ENCODE measurements at places on chromosomes 1 and 21.
A peak's percentile ranks its signal among the peaks of the same experiment; 100 is the strongest.

DNA sequence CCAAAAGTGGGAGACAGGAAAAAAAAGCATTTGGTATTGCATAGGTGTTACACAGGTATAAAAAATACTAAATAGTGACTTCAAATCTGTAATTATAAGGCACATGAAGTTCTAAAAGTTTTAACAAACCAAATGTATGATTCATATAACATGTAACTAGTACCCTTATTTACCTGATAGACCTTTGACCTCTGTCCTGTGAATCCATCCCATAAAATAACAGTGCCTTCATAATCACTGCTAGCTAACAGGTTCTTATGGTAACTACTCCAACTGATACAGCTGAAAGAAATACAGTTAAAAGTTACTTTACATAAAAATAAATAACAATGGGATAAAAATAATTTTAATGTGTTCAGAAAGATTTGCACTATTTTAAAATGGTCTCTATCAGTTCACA is 163.5 kb downstream of the COP1 start:
- no peak for ATAC-seq

GRCh38 chr1:54581621-54582035 is 33.6 kb downstream of the ACOT11 start:
- ATAC-seq, result peak; percentile 97

GRCh38 chr21:38506661-38507281 is 8.5 kb upstream of the ERG start:
- no peak for ATAC-seq

DNA sequence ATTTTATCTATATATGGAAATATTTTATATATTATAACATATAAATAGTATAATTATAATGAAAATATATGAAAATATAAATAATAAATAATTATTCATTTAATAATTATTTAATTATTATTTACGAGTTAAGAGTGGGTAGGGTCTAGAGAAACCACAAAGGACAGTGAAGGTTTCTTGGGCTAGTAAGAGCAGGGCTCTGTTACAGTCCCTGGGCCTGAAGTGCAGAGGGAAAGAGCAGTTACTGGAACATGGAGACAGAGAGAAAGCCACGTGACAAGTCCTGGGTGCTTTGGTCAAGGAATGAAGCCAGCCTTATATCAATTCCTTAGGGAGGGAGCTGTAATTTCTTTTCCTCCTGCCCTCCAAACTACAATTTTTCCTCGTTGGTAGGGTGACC is 117.2 kb upstream of the OLIG2 start:
- ATAC-seq, result no peak

- ATAC-seq, result no peak
Observed at GRCh38 chr21:17352996-17353655, 159.7 kb upstream of the CXADR start.

DNA sequence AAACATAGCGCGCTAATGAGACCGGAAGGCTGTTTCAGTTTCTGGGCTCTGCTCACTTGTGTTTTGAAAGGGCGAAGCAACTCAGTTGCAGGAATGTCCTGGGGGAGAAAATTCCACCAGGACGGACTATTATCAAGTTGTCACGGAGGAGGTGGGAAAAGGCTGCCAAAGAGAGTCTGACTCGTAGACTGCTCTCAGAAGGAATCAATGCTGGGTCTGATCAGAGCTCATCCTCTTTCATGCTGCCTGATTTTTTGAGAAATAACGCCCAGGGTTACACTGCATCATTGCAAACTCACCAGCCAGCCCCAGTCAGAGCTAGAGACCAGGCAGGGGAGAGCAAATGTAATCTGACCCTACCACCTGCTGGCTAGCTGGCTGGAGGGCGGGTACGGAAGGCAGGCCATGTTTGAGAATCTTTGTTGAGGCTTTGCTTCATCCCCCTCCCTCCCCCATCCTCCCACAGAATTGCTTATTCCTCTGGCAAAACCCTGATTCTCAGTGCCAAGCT is 36.4 kb upstream of the BCL9 start:
- ATAC-seq, result peak; percentile 57

DNA sequence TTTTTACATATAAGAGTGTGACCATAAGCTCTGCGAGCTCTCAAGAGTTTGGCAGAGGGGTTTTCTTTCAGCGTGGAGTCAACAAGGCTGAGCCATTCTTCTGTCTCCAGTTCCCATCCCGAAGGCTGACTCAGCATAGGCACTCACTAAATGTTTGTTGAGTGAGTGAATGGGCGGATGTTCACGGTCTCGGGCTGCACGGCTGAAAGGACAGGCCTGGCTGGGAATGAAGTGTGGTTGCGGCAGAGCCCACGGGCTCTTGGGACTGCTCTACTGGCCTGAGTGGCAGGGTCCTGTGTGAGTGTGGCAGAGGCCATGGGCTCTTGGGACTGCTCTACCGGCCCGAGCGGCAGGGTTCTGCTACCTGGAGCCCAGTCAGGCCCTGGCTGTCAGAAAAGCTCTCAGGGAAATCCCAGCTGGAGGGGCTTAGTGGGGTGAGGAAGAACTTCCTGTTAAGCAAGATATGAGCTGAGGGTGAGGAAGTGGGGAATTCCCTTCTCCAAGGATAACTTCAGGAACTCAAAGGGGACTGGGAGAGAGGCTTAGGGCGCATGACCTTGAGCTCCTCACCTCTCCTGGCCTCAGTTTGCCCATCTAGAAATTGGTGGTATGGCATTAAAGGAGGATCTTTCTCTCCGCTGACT is 56.6 kb upstream of the C1orf174 start:
- no peak for ATAC-seq

DNA sequence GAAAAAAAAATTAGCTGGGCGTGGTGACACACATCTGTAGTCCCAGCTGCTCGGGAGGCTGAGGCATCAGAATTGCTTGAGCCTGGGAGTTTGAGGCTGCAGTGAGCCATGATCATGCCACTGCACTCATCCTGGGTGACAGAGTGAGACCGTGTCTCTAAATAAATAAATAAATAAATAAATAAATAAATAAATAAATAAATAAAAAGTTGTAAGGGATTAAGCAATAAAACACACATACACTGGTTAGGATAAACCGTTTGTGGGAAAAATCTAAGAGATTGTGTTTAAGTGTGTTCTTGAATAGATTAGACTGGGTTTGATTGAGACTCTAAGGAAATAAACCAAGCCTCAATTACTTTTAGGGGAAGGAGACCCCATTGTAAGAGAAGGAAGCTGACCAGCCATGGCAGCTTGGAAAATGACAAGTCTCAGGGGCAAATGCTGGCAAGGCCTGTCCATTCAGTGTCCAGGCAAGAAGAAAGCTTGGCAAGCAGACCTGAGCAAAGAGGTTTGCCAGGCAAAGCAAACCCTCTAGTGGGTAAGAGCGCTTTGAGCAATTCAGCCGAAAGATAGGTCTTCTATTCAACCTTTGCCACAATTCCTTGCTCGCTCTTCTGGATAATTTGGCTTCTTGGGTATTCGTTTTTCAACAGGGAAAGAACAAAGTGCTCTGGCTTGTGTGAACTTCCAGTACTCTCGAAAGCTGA is 106.9 kb upstream of the SERBP1 start:
- ATAC-seq, result no peak

- ATAC-seq, result no peak
Observed at GRCh38 chr1:170630977-170631376, 33.0 kb upstream of the PRRX1 start.

- no peak for ATAC-seq
Observed at GRCh38 chr1:59164371-59164770, 132.5 kb upstream of the FGGY start.

GRCh38 chr1:119611701-119612113 is 36.4 kb downstream of the ZNF697 start:
- ATAC-seq, result no peak

- no peak for ATAC-seq
Observed at GRCh38 chr1:164755690-164756089, 196.7 kb downstream of the PBX1 start.

DNA sequence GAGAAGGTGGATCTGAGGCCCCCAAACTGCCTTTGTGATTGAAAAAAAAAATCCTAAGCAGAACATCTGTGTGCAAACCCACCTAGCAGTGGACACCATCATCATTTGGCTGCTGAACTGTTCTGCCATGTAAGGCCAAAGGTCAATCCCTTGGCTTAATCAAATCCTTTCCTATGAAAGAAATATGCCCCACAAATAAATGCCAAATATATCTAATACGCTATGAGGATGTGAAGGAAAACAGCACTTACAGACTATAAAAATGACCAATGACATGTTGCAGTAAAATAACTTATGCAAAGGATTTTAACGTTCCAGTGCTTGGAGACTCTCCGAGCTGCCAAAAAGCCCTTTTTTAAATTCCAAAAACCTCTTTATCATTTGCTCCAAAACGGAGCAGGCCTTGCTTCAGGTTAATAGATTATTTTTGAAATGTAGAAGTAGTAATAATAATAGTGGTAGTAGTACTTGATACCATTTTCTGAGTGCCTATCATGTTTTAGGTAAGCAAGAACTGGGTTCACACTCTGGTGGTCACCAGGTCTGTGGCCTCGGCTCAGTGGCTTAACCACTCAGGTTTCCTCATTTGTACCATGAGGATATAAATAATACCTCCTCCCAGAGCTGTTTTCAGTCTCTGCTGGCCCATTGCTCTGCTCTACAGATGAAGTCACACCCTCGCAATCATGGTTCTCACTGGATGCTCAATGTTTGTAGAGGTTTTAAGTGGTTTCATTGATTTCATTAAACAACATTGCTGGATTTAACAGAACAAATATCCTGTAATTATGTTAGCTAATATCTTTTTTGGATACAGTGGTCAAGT is 47.9 kb upstream of the EDEM3 start:
- ATAC-seq, result no peak

GRCh38 chr1:103489935-103490334 is 35.6 kb upstream of the RNPC3 start:
- ATAC-seq, result no peak

GRCh38 chr1:4002741-4003140 is 102.7 kb upstream of the C1orf174 start:
- no peak for ATAC-seq

- no peak for ATAC-seq
Observed at GRCh38 chr1:103788377-103788776, 38.7 kb downstream of the AMY1C start.

- ATAC-seq, result no peak
Observed at GRCh38 chr21:45498646-45499000, 43.6 kb downstream of the SLC19A1 start.

- no peak for ATAC-seq
Observed at GRCh38 chr1:17847111-17847510, 92.0 kb downstream of the ACTL8 start.

DNA sequence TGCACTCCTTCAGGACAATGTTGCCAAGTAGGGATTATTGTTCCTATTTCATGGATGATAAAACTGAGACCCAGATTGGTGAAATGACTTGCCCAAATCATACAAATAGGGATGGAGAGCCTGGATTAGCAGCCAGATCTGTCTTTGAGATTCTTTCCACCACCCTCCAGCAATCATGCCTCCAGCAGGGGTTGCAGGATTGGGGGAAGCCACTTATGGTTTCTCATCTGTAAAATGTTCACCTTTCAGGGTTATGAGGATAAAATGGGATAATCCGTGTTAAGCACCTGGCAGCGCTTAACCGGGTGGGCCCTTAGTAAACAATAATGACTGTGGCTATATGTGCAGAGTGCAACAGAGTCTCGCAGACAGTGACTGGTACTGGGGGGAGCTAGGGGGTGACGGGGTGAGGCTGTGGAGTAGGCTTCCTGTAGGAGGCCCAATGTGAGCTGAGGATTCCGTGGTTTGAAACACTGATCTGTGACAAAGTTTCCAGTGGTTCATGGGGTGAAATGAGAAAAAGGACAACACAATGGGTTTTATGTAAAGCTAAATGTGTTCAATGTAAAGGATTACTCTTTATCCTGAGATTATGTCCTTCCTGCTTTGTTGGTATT is 33.7 kb upstream of the FOXO6 start:
- no peak for ATAC-seq

DNA sequence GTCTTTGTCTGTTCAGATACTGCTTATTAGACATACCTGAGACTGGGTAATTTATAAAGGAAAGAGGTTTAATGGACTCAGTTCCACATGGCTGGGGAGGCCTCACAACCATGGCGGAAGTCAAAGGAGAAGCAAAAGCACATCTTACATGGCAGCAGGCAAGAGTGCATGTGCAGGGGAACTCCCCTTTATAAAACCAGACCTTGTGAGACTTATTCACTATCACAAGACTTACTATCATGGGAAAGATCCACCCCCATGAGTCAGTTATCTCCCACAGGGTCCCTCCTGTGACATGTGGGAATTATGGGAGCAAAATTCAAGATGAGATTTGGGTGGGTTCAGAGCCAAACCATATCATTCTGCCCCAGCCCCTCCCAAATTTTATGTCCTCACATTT is 7.1 kb upstream of the PSMA5 start:
- ATAC-seq, result no peak

DNA sequence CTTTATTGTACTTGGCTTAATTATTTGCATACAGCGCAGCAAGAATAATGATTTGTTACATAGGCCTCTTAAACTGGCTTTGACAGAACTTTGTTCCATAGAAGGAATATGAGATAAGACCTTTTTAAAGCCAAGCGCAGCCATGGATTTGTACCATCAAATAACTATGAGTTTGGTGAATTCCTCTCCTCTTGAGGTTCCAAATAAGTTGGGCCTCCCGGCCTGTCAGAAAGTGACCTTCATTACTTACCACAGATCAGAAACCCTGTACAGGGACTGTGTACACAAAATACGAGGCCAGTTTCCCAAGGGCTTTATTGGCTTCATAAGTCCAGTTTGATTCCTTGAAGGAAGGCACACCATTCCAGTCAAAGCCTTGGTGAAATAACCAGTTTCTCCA is 21.8 kb upstream of the HSD3B1 start:
- no peak for ATAC-seq

DNA sequence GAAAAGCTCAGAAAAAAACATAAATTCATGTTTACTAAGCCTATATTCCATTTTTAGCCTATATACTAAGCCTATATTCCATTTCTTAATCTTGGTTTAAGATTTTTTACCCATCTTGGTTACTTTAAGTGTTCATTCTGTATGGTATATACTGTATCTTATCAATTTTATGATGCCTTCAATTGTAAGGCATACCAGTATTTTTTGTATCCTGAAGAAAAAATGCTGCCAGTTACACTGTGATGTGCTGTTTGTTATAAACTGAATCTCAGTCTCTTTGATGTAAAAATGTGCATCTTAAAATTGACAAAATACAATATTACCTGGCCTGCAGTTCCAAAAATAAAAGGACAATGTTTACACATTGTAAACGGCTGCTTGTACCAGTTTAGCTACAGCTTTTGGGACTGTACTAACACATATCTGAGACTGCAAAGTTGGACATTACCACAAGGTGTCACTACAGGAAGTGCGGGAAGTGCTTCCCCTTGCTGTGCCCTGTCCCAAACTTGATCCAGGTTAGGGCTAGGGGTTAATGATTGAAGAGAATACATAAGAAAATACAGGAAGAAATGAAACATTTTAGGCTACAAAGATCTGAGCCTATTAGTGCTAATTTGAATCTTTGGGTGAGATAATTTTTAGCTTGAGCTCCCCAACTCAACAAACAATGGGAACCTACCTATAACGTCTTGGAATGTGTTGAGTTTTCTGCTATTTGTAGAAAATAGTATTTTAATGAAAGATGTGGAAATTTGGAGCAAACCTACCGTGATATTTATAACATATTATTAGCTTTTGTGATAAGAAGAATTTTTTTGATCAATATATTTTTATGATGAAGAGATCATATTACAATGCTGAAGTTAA is 108.9 kb downstream of the LBR start:
- ATAC-seq, result no peak

Data from gastroesophageal sphincter (tissue), 4 donors.